Aorta (tissue), 5 donors: ENCODE measurements at places on chromosomes 5 and 9. TPM values are rescaled to one million over a fixed set of nuclear protein-coding genes. Genes with fewer than 3 reads are reported as not detected.
A peak's percentile ranks its signal among the peaks of the same experiment; 100 is the strongest.

- no peaks in the 10 kb centered on the region for H3K36me3 ChIP-seq
- no peaks in the 10 kb centered on the region for H3K27me3 ChIP-seq
- H3K27ac ChIP-seq: no peak overlapping the region
- no peak for DNase-seq
Measured at GRCh38 chr5:38601863-38602298, 45.4 kb upstream of the LIFR start.

- H3K36me3 ChIP-seq: no peaks in the 10 kb centered on the region
- no peak for DNase-seq
- no peaks in the 10 kb centered on the region for H3K4me1 ChIP-seq
- no peak overlapping the region for H3K27ac ChIP-seq
Measured at GRCh38 chr5:252546-252945, 18.9 kb upstream of the PDCD6 start.

GRCh38 chr9:121302786-121303185 lies 34.8 kb downstream of the GSN start:
- H3K27me3 ChIP-seq: no peaks in the 10 kb centered on the region
- no peak overlapping the region for H3K27ac ChIP-seq
- DNase-seq: no peak
- no peaks in the 10 kb centered on the region for H3K4me1 ChIP-seq

- no peak for DNase-seq
- no peak overlapping the region for H3K27ac ChIP-seq
- H3K36me3 ChIP-seq: no peaks in the 10 kb centered on the region
- no peaks in the 10 kb centered on the region for H3K4me1 ChIP-seq
Measured at GRCh38 chr9:133888048-133888808, 103.9 kb downstream of the VAV2 start.

DNA sequence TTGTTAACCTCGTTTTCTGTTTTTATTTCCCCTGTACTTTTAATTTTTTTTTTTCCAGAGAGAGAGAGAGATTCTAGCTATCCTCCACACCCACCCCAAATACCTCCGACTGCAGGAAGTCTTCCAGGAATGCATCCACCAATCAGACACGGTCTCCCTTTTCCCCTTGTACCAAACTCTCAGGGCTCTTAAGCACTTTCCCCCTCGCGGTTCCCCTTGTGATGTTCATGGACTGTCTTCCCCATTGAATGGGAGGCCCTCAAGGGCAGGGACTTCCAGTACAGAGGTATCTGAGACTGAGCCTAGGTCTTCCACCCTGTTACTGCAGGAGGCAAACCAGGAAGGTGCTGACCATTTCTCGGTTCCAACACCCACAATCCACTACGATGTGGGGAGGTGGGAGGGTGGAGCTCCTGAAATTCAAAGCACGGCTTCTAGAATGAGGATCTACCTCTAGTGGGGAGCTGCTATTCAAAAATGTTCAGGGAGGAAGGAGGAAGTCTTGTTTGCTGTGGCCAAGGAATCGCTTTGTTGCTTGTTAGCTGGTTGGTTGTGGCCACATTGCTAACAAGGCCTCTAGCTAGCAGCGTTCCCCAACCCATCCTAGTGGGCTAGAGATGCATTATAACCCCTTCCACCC lies 37.5 kb upstream of the PTGS1 start:
- DNase-seq: no peak
- no peaks in the 10 kb centered on the region for H3K36me3 ChIP-seq
- no peaks in the 10 kb centered on the region for H3K27me3 ChIP-seq
- H3K4me3 ChIP-seq: no peak overlapping the region
- H3K27ac ChIP-seq: no peak overlapping the region

DNA sequence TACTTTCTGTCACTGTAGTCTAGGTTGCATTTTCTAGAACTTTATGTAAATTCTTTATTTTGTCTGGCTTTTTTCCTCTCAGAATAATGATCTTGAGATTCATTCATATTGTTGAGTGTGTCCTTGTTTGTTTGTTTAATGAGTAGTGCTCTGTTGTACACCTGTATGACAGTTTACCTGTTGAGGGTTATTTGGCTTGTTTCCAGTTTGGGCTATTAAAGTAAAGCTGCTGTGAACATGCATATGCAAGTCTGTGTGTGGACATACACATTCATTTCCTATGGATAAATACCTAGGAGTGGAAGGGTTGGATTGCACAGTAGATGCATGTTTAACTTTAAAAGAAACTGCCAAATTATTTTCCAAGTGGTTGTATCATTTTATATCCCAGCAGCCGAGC lies 30.4 kb downstream of the MVB12B start:
- DNase-seq: no peak
- H3K4me3 ChIP-seq: no peak overlapping the region
- H3K27ac ChIP-seq: no peak overlapping the region
- no peaks in the 10 kb centered on the region for H3K4me1 ChIP-seq
- no peaks in the 10 kb centered on the region for H3K36me3 ChIP-seq

DNA sequence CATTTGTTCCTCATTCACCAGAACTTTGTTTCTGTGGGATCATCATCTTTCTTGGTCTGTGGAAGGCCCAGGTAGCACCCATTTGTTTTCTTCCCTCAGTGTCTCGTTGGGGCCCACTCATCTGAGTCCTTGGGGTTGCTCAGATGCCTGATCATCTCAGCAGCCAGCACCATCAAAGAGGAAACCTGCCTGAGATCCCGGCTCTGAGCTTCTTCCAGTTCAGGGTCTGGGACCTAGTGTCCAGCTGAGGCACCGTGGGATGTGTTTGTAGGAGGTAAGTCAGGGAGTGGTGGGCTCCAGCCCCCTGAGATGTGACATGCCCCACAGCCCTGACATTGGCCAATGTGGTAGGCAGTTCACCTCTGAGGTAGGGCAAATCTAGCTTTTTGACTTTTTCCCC lies 9.4 kb upstream of the CD180 start:
- no peak overlapping the region for H3K27ac ChIP-seq
- H3K27me3 ChIP-seq: no peaks in the 10 kb centered on the region

- DNase-seq: peak; percentile 83
- no peaks in the 10 kb centered on the region for H3K36me3 ChIP-seq
- no peak overlapping the region for H3K4me3 ChIP-seq
- no peaks in the 10 kb centered on the region for H3K4me1 ChIP-seq
- no peaks in the 10 kb centered on the region for H3K27me3 ChIP-seq
Measured at GRCh38 chr5:173707392-173707791, 90.9 kb upstream of the BOD1 start.

- H3K36me3 ChIP-seq: no peaks in the 10 kb centered on the region
- no peaks in the 10 kb centered on the region for H3K4me1 ChIP-seq
- H3K4me3 ChIP-seq: no peak overlapping the region
- DNase-seq: no peak
- no peaks in the 10 kb centered on the region for H3K27me3 ChIP-seq
Measured at GRCh38 chr9:69590266-69590665, 81.9 kb downstream of the APBA1 start.

DNA sequence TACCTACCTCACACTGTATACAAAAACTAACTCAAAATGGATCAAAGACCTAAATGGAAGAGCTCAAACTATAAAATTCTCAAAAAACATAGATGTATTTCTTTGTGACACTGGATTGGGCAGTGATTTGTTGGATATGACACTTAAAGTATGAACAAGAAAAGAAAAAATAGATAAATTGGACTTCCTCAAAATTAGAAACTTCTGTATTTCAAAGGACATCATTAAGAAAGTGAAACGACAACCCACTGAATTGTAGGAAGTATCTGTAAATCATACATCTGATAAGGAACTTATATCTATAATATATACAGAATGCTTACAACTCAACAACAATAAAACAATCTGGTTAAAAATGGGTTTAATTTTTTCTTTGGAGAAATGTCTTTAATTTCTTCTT lies 96.7 kb downstream of the NRG2 start:
- H3K36me3 ChIP-seq: no peaks in the 10 kb centered on the region
- DNase-seq: no peak
- no peak overlapping the region for H3K4me3 ChIP-seq
- no peak overlapping the region for H3K27ac ChIP-seq

DNA sequence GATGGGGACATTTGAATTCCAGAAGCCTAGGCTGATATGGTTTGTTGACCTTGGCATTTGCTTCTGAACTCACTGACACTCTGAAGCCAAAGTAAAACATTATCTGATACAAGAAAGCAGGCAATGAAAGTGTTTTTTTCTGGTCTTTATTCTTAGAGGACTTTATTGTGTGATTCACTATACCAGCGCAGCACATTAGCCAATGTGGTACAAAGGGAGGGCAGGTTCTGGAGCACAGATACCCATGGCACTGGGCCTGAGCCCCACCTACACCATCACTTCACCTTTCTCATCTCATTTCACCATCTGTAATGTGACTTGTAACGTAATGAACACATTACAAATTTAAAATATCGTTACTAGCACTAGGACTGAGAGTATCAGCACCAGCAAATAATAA lies 89.7 kb upstream of the ZNF366 start:
- no peak overlapping the region for H3K4me3 ChIP-seq
- H3K27ac ChIP-seq: no peak overlapping the region

DNAJB5 gene
- 96.0 TPM for total RNA-seq

PTGDS gene
- 128 TPM for total RNA-seq

FREM1 gene
- 18.9 TPM for total RNA-seq

CDC25C gene
- not detected for total RNA-seq

SPATA31E1 gene
- not detected for total RNA-seq

DENND1A gene
- total RNA-seq: 31.4 TPM
